ENCODE measurements at places on chromosomes 7 and 10.

DNA sequence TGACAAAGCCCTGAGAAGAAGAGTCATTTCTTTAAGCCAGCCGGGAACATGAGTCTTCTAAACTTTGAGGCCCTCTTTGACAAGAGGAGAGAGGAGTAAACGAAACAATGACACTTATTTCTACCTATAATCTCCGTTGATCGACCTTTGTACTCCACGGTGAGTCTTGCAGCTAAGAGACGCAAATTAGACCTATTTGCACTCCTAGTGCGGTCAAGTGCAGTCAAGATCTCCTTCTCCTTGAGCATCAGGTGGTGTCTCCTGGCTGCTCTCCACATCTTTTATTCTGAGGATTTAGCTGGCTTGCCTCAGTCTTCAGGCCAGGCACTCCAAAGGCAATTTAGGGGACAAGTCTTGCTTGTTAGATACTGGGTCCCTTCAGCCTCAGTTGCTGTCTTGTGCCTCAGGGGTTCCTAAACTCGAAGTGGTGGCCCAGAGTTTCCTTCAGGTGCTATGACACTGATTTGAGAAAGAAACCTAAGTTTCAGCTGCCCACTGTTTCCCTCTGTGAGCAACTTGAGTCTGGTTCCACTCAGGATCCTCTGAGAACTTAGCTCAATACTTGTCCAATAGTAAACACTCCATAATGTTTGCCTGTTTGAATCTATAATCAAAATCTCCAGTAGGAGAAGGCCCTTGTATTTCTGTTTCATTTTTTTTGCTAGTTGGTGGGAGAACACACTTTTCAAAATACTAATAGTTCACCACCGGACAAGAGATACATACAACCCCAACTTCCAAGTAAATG is 312.9 kb downstream of the RNLS start:
- no peak for DNase-seq

GRCh38 chr7:90404777-90405176 is 1.5 kb downstream of the CLDN12 start:
- no peak for DNase-seq

GRCh38 chr10:45442251-45442650 is 68.2 kb downstream of the ALOX5 start:
- DNase-seq, result no peak

DNA sequence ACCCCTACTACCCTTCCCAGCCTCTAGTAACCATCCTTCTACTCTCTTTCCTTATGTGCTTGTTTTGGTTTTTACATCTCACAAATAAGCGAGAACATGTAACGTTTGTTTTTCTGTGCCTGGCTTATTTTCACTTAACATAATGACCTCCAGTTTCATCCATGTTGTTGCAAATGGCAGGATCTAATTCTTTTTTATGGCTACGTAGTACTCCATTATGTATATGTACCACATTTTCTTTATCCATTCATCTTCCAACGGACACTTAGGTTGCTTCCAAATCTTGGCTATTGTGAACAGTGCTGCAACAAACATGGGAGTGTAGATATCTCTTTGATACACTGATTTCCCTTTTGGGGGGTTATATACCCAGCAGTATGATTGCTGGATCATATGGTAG is 33.6 kb upstream of the SLC26A4 start:
- DNase-seq, result no peak

DNA sequence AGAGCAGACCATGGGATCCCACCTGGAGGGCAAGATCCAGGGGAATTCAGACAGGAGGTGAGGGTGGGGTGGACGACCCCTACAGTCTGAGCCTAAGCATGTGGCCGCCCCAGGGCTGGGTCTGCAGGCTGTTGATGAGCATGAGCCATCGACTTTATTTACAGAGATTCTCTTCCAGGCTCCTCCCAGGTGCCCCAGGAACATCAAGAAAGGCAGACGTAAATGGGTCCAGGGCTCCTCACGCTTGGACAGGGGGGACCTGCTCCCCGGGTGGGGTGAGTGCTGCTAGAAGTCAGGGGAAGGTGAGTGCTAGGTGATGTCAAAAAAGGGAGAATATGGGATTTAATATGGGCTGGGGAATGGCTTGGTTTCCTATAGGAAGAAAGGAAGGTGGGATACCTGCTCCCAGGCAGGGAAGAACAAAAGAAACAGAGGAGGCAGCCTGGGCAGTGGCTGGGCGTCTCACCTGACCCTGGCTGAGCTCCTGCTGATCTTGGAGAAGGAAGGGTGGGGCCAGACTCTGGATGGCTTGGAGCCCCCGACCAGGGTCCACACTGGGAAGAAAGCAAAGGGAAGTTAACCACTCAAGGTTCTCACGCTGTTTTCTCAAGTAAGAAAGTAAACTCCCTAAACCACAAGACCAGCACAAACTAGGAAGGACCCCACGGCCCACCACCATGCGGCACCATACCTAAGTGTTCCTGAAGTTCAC is 162.1 kb upstream of the SHH start:
- DNase-seq, result no peak

- DNase-seq, result peak; percentile 4
Measured at GRCh38 chr10:66836057-66836456, 89.8 kb upstream of the LRRTM3 start.

DNA sequence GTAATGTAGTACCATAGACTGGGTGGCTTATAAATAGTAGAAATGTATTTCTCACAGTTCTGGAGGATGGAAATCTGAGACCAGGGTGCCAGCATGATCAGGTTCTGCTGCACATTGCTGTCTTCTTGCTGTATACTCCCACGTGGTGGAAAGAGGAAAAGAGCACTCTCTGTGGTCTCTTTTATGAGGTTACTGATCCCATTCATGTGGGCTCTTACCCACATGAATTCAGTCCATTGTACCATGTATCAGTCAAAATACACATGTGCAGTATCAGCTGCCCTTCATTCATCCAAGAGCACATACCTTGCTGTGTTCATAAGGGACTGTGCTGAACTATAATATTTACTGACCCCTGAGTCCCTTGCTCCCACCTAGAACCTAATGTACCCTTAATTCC is 17.1 kb downstream of the PNLIPRP2 start:
- DNase-seq, result no peak

- DNase-seq, result no peak
Measured at GRCh38 chr10:88881320-88881719, 1.3 kb downstream of the STAMBPL1 start.

GRCh38 chr7:91043924-91044645 is 220.1 kb upstream of the FZD1 start:
- DNase-seq, result no peak

DNA sequence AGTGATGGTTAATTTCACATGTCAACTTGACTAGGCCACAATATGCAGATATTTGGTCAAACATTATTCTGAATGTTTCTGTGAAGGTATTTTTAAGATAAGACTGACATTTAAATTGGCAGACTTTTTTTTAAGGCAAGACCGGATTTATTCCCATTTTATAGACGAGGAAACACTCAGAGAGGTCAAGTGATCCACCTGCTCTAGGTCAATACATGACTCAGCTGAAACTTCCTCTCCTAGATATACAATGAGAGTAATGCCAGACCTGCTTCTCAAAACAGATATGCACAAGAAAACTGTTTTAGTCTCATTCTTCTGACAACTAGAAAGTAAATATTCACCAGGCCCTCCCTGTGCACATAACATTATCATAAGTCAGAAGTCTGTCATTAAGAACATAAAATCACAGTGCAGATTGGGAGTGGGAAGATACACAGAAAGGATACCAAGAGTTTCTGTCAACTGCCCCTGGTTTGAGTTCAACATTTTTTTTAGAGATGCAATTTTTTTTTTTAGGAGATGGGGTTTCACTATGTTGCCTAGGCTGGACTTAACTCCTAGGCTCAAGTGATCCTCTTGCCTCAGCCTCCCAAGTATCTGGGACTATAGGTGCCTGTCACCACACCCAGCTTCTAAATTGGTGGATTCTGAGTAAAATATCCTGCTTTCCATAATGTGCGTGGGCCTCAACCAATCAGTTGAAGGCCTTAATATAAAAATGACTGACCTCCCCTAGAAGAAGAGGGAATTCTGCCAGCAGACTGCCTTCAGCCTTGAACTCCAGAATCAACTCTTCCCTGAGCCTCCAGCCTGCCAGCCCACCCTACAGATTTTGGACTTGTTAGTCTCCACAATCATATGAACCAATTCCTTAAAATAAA is 121.4 kb downstream of the ZFAND4 start:
- no peak for DNase-seq

- DNase-seq, result no peak
Measured at GRCh38 chr7:3463696-3464095, 162.6 kb downstream of the SDK1 start.

GRCh38 chr7:99177165-99177564 is 30.8 kb downstream of the KPNA7 start:
- no peak for DNase-seq
